ENCODE measurements at places on chromosomes 3 and 15. TPM values are rescaled to one million over a fixed set of nuclear protein-coding genes. Genes with fewer than 3 reads are reported as not detected.

Gene ATXN7
- total RNA-seq, result 17.3 TPM

Gene MELTF
- 18.7 TPM for total RNA-seq

Gene GAP43
- not detected for total RNA-seq

Gene UBA3
- 47.1 TPM for total RNA-seq

Gene ARL6
- total RNA-seq, result 8.8 TPM

Gene C3orf85
- not detected for total RNA-seq

- DNase-seq, result no peak
Observed at GRCh38 chr15:27871078-27871901, 227.8 kb downstream of the OCA2 start.

GRCh38 chr15:88635318-88635717 is 3.5 kb upstream of the ISG20 start:
- DNase-seq, result no peak

- DNase-seq, result no peak
Observed at GRCh38 chr3:138038725-138039462, 28.9 kb downstream of the CLDN18 start.

GRCh38 chr15:26365077-26365476 is 407.8 kb downstream of the GABRB3 start:
- no peak for DNase-seq

DNA sequence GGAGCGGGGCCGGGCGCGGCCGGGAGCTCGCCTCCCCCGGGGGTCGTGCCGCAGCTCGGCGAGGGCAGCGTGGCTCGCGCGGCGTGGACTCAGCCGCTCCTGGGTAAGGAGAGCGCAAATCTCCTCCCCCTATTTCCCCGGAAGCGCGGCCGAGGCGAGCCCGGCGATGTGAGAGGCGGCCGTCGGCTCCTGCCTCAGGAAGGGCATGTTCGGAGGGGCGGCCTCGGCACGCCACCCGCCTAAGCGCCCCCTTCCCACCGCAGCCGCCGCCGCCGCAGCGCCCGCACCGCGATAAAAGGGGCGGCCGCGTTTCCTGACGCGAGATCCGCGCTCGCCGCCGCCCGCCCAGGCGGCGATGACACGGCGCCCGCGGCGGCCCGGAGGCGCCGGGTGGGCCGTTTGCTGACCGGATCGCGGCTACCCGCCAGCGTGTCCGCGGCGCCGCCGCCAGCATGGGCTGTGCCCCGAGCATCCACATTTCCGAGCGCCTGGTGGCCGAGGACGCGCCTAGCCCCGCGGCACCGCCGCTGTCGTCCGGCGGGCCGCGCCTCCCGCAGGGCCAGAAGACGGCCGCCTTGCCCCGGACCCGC is at the start of gene PDE8A:
TSS of gene PDE8A (plus strand) at position 146 of the 590 bp plus-strand sequence. CDS start at position 453, 307 bp downstream.
- no peak for DNase-seq

DNA sequence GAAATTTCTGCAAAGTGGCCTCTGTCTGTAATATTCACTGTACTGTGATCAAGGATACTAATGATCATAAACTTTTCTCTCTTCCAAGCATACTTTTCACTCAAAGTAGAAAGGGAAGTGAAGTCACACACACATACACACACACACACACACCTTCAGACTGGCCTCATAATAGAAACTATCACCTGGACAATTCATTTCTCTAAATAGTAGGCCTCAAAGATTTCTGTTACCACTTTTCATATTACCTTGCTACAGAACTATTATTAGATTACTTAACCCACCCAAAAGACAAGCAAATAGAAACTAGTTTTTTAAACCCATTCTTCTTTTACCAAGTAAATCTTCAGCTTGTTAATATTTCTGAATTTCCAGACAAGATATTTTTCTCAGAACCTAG is 12.2 kb downstream of the CPB1 start:
- DNase-seq, result no peak

- DNase-seq, result no peak
Observed at GRCh38 chr3:113070681-113071113, 79.9 kb downstream of the GTPBP8 start.

DNA sequence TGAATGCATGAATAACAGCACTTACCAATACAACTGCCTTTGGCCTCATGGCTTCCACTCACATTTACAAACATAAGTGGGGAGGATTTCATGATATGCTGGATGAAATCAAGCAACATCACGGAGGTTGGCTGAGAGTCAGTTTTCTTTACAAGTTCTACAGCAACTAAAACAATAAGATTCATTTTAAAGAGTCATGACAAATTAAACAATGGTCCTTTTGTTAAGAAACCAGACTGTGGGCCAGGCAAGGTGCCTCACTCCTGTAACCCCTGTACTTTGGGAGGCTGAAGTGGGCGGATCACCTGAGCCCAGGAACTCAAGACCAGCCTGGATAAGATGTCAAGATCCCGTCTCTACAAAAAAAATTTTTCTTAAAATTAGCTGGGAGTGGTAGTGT is 12.4 kb downstream of the ATR start:
- no peak for DNase-seq

DNA sequence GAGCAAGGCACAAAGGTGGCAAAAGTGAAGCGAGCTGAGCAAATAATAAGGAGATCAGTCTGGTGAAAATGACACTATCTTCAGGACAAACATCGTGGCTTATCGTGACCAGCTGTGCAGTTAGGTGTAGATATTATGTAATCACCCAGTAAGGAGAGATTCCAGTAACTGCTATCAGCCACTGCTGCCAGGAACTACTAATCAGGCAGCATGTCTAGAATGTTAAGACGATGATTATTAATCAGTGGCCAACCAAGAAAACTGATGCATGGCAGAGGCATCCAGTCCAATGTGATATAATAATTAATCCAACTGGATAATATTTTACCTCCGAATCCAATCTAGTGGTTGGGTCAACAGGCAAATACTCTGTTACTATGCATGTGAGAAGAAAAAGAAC is 252.7 kb upstream of the ZPLD1 start:
- DNase-seq, result no peak

GRCh38 chr3:26807272-26807671 is 184.7 kb downstream of the LRRC3B start:
- DNase-seq, result no peak

GRCh38 chr3:19543212-19543841 is 390.7 kb downstream of the EFHB start:
- peak; percentile 8 for DNase-seq

DNA sequence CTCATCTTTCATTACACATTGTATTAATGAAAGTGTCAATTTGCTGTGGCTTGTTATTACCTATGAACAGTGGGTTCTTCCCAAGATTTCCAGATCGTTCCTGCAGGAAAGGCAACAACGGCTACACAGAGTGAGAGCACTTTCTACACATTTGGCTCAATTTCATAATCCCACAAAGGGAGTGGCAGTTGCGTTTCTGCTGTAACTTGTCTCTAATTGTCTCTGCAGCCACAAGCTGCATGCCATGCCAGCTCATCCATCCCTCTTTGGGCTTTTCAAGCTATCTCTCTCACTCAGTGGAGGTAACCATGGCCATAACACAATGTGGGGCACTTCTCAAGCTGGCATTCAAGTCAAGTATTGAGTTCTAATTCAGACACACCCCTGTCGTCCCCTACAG is 27.7 kb upstream of the CPNE4 start:
- DNase-seq, result no peak

GRCh38 chr3:181892848-181893247 is 181.1 kb downstream of the SOX2 start:
- DNase-seq, result no peak

DNA sequence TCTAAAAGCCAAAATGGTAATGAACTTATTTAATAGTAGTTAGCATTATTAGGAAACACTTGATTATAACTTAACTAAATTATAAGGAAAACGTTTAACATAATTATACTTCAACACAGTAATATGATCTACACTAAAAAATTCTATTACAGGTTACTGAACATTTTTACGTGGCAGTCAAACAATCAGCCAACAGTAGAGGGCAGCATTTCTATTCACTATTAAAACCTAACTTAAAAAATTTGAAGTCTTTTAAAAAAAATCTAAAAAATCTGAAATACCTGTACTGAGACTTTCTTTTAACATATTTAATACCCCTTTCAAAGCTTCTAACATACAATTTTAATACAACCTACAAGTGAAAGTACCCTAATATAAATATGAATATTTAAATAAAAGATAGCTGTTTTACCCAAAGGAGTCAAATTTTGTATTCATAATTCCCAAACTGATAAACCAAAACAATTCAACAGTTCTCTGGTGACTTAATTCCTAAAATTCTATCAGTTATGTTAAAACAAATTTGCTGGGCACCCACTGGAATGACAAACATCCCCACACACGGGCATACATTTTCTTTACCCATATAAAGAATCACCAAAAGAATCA is 41.5 kb downstream of the DLG1 start:
- peak; percentile 24 for DNase-seq

DNA sequence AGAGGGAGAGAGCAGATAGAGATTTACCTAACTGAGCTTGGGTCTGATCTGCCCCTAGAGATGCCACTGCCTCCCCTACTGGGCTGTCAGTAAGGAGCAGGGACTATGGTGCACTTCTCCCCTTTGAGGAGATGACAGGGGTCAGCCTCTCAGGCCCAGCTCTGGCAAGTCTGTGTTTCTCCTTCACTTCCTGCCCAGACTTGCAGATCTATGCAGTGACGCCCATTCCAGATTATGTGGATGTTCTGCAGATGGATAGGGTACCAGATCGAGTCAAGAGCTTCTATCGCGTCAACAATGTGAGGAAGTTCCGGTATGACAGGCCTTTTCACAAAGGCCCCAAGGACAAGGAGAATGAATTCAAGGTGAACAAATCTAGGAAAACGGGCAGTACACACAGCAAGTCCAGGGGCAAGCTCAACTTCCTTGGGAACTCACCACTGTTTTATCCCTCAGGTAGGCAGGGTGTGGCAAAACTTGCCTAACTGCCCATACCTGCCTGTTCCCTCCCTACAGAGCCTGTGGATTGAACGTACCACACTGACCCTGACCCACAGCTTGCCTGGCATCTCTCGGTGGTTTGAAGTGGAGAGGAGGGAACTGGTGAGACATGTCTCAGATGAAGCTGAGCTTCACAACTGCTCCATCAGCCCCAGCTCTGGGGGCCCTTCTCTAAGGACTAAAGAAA is 29.1 kb upstream of the MANF start:
- DNase-seq, result no peak

DNA sequence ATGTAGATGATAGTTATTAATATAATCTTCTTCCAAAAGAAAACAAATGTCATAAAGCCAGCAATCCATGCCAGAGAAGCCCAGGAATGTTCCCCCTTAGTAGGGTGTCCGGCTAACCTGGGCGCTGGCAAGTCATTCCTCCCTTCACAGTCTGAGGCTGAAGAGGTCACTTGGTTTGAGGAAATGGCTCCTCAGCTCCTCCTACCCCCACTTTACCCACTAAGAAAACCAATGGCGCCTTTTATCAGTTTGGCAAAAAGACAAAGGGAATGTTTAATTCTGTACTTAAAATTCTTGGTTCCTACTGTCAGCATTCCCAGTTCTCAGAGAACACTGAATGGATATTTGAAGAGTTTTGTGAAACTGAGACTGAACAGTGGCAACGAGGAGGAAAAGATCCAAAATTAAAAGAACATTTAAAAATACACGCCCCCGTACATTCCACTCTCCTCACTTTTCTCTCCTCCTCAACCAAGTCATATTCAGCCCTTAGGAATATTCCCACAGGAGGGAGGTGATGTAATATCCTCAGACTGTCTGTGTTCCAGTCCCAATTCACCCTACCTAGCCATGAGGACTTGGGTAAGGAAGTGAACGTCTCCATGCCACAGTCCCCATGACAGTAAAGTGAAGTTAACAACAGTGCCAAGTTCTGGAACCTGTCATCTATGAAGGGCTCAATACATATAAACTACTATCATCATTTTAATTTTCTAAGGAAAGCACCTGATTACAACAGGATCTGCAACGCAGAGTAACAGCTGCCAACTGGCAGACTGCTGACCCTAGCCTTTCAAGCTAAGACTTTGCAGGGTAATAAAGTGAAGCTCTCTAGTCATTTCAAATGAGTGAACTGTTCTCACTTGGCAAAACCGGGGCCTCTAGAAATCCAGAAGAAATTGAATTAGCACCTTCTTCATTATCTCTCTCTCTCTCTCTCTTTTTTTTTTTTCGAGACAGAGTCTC is 234.5 kb upstream of the ICE2 start:
- no peak for DNase-seq

DNA sequence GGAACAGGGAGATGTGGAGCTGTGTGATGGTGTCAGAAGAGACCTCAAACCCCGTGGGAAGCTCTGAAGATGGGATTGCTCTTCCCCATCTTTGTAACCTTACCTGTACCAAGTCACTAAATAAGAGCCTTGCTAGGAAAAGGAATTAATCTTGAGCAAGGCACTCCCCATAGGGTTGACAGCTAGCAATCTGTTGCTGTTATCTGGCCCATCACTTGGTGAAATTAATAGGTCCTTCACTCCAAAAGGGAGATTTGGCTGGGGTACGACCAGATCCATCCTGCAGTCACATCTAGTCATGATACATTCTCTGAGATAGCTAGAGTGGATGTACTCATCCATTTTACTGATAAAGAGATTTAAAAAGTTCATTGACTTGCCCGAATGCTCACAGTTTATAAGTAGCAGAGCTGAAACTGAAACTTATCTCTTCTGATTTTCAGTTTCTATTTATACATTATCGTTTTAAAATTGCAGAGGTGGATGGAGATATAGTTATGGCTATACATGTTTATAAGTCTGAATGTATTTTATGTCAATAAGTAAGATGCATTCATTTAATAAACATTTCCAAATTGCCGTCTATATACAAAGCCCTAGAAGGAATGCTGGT is 299.1 kb upstream of the MCTP2 start:
- DNase-seq, result no peak

DNA sequence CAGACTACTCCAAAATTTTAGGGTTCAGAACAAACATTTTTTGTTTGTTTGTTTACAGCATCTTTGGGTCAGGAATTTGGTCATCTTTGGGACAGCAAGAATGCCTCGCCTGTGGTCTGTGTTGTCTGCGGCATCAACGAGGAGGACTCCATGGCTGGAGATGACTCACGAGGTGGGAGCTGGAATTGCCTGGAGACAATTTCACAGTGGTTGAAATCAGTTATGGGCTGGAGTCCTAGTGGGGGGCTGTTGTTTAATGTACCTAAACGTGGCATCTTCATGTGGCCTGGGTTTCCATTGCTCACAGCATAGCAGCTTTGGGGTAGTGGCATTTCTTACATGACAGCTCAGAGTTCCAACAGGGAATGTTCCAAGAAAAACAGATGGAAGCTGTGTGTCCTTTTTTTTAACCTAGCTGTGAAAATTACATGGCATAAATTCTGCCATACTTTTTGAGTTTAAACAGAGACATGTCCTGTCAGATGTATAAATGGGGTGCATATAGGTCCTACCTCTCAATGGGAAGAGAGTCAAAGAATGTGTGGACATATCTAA is 507.3 kb upstream of the CBLB start:
- no peak for DNase-seq

GRCh38 chr15:67013696-67014095 is 51.7 kb upstream of the SMAD3 start:
- DNase-seq, result no peak

Data from Panc1 (cell line).